D721Med (cell line): ENCODE measurements at places on chromosomes 3 and 15.

DNA sequence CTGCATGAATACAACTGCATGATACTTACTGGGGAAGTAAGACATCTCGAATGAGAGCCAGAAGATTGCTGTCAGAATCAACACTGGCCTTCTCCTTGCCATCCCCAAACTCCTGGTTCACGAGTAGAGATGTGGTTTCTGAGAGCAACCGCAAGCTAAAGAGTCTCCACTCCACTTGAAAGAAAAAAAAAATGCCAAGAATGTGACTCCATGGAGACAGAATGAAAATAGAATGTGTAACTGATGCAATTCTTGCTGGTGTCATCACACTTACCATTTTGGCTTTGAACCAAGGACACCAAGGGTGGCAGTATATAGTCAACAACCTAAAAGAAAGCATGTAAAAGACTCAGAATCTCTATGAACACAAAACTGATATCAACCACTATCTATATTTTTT lies 280.4 kb downstream of the ULK4 start:
- no peak for DNase-seq

GRCh38 chr3:177551431-177551836 lies 354.2 kb upstream of the TBL1XR1 start:
- DNase-seq = no peak

DNA sequence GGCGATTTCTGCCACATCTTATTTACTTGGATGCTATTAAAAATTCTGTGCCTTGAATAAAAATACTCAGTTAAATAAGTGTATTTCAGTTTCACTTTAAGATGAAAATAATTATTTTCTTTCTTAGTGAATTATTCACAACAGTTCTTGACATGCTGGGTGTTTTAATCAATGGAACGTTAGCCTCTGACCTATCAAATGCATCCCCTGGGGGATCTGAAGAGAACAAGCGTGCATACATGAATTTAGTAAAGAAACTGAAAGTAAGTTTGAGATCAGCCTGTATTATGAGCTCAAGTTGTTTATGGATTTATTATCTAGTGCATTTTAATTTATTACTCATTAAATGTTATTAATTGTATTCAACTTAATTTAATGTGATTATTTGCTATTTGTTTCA lies 597 bp downstream of the P2RY12 start:
- no peak for DNase-seq

- DNase-seq = no peak
Observed at GRCh38 chr3:180325958-180326357, 276.0 kb upstream of the TTC14 start.

GRCh38 chr3:142468456-142468855 lies 20.6 kb upstream of the XRN1 start:
- DNase-seq = no peak

DNA sequence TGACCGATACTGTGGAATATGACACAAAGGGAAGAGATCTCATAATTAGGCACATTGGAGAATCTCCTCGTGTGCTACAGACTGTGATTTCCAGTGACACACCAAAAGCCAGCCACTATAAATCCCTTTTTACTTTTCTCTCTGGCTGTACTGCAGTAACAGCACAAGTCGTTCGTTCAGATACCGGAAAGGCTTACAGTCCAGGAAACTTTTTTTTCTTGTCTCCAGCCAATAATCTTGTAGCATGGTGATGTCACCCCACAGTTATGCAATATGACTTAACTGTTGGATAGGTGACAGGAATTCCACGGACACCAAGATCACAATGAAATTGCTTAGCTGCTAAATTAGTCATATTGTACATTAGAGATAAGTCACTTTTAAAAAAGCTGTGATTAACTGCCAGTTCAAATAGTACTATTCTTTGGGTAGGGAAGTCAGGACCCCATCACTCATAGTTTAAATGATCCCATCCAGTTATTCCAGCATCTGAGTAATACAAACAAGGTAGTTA lies 36.3 kb upstream of the TSC22D2 start:
- DNase-seq = no peak

DNA sequence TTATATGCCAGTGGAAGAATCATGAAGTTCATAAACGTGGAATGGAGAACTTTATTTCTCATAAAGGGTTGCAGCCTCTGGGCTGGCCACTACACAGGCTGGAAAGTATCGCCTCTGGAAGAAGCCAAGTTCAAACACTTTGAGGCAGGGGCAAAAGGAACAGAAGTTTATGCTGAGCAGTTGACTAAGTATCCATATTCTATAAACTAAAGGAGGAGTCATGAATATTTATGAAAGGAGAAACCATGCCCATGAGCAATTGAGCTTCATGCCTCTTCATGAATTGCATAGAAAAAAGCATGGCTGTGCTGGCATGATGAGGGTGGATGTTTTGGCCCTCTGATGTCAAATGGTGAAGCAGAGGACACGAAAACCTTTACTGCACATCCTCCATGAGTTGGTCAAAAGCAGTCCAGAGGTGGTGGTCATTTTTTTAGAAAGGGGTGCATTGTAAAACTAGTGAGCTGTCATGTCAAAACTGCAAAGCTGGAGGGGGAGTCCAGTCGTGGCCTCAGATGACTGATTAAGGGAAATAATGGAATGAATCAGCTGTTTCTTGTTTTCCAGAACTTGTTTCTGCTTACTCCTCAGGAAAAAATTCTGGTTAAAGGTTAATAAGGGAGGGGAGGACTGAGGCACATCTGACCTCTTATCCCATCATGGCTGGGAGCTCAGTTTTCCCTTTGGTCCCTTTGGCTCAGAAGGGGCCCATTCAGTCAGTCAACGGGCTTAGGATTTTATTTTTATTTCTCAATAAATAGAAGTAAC lies 276.7 kb downstream of the CHL1 start:
- no peak for DNase-seq

- no peak for DNase-seq
Observed at GRCh38 chr3:109910772-109911171, 573.4 kb upstream of the DPPA4 start.

GRCh38 chr15:73749533-73749932 lies 3.6 kb downstream of the INSYN1 start:
- no peak for DNase-seq

GRCh38 chr15:51382787-51383186 lies 41.3 kb downstream of the GLDN start:
- DNase-seq = no peak

DNA sequence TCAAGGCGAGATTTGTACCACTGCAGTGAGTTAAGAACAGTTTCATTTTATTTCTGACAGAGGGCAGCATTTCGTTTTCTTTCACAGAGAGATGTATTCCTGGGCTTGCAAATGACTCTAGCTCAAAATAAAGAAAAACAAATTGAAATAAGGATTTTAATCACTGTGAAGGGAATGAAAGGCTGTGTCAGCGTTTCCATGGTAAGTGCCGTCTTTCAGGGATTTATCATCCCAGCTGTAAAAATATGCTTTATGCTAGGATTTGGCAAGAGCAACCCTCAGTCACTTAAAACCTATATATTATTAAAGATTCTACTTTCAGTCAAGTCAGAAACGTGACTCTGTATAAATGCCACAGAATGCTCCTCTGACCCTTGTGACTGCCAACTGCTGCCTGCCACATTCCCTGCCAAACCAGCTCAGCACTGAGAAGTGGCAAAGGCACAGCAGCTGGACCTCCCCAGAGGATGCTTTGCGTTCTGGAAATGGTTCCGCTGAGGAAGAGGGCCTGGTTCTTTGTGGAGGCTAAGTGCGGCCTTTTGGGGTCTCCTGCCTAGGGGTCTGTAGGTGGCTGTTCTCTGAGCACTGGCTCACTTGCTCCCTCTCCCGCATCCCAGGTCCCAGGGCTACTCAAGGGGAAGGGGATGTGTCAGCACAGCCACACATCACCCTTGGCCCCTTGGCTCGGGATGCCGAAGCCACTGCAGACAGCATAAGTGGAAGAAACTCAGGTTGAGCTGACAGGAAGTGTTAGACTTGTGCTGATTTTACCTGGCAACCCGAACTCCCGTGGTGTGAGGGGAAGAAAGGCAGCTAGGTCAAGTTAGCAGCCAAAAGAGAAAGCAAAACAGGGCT lies 56.6 kb upstream of the POMGNT2 start:
- DNase-seq = no peak

DNA sequence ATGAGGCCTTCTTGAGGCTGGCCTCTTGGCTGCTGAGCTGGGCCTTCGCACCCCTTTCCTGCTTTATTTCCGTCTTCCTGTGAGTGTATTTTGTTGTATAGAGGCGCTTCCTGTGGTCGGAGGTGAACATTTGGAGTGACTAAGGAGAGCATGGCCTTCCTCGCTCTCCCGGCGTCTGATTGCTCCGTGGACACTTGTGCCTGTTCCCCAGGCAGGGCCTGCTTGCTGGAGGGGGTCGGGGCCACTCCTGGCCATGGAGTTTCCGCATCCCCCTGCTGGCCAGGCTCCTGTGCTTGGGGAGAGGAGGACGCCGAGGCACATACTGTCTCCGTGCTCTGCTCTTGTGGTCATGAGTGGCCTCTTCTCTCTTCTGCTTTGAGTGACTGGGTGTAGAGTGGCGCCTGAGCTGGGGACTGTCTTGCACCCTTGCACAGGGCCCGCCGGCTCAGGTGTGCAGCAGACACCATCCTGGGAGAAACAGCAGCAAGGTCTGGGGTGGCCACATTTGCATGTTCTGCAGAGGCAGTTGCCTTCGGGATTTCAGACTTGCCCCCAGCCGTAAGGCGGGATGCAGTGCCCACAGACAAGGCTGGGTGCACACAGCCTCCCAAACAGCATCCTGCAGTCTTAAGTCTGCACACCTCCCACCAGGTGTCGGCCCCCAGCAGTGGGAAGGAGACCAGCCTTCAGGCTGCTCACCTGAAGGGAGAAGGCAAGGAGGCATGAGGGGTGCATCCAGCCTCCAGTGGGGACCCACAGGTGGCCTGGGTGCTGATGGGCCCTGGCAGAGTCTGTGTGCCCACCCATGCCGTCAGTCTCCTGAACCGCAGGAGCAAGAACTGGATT lies 16.4 kb downstream of the KLF13 start:
- DNase-seq = no peak
